ENCODE measurements at places on chromosomes 3 and 15.

DNA sequence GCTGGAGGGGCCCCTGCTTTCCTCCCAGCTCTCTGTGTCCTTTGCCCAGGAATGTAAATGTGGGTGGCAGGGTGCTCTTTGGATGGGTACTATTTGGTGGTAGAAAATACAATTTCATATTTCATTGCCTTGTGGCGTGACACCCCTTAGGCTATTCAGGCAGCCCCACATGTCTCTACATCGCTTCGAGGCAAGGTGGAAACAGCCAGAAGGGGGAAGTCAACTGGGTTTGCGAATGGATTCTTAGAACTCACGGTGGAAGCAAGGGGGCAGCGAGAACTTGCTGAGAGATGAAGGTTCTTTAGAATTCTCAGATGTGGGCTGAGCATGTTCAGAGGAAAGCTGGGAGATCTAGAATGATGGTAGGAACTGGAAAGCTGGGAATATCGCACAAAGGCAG lies 25.3 kb downstream of the PLA2G4D start:
- no peak for DNase-seq

DNA sequence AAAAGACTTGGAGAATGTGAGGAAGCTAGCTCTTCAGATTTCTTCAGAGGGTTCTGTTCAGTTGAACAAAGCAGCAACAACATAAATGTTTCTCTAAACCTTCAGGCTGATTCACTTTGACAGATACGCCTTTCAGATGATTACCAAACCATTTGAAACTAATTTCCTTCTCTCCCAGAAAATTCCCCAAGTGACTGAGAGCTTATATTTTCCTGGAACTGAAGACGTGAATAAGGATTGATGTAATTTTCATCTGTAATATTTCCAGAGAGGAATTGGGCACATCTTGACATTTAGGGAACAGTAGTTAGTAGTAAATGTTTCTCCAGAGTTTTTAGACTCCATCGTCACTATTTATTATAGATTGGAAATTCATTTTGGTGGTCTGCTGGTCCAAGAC lies 108.6 kb upstream of the AADACL2 start:
- DNase-seq = no peak

GRCh38 chr3:156429125-156429524 lies 125.8 kb downstream of the SSR3 start:
- no peak for DNase-seq

DNA sequence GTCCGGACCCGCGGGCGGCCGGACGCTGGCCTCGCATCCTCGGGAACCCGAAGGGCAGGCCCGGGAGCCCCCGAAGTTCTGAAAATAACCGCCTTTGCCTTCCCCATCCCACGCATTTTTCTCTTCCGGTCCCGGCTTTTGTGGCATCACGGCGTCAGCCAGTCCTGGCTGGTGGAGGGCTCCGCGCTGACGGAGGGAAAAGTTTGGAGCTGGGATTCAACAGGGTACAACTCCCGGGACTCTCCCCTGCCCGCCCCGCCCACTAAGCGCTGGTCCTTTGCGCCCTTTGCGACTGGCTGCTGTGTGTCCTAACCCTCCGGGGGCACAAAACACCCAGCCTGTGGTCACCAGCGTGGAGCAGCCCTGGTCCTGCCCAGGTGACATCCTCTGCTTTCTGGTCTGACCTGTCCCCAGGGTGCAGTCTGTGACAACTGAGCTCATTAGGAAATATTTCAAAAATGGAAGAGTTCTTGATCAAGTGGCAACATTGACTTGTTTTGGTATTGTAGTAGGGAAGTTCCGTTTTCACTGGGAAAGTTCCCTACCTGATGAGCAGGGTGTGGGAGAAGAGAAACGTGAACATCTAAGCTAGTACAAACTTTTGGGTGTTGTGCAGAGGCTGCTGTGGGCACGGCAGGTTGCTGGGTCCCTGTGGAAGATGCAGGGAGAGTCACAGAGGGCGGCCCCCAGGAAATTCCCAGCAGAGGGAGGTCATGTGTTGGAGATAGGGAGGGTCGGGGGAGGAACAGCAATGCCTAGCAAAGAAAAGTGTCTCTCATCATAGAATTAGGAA lies 775 bp downstream of the ARNT2 start:
- no peak for DNase-seq

GRCh38 chr15:78663703-78664102 lies 22.7 kb upstream of the CHRNB4 start:
- no peak for DNase-seq

- DNase-seq = peak; percentile 71
Observed at GRCh38 chr15:78004919-78005634, 72.4 kb downstream of the TBC1D2B start.

- DNase-seq = no peak
Observed at GRCh38 chr3:129469026-129469425, 29.0 kb downstream of the IFT122 start.

DNA sequence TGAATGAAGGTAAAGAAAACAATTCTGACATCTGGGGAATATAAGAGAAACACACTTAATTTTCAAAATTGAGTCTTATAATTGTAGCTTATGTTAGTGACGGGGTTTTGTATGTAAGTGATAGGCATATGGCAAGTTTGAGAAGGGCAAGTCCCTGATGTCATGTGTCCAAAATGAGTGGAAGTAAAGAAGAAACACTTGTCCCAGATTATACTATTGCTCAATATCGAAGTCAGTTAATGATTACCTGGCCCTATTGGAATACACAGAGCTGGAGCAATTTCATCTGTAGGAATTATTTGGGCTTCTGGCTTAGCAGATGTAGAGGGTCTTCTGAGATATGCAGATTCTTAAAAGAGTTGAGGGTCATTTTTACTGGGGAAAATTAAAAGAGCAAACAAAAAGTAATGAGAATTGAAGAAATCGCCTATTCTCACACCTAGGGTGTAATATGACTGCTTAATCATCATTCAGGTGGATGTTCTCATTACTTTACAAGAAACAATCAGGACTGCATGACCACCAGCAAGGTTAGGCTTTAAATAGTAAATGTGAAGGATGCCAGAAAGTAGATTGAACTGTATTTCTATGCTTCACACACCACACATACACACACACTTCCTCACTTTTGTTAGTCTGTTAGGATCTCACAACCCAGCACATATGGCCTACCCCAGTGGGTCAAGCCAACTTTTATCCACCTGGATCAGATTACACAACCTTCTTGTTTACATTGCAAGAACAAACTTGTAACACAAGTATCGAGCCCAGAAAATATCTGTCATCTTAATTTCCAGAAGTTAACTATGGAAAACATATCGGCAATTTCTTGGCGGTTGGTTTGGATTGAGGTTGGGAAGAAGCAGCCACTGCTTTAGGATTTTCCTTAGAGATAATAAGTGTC lies 183.3 kb upstream of the LRRC3B start:
- no peak for DNase-seq
